NCI-H187 (cell line): ENCODE measurements at places on chromosomes 11 and 22.
A peak's percentile ranks its signal among the peaks of the same experiment; 100 is the strongest.

GRCh38 chr22:35204807-35205775, 52.2 kb upstream of the HMGXB4 start:
- DNase-seq, result no peak

DNA sequence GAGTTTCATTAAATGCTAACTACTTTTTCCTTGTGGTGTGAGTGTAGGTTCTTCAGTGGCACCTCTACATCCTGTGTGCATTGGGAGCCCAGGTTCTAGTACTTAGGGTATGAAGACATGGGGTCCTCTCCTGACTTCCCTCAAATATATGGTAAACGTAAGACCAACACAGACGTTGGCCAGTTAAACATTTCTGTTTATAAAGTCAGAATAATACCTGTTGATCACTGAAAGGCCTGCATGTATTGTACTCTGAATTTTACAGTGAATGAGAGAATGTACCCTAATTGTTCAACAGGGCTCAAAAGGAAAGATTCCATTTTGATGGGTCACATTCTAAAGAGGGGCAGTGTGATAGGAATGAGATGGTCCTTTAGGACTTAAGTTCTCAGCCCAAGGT, 3.2 kb downstream of the RPL27A start:
- DNase-seq, result no peak

DNA sequence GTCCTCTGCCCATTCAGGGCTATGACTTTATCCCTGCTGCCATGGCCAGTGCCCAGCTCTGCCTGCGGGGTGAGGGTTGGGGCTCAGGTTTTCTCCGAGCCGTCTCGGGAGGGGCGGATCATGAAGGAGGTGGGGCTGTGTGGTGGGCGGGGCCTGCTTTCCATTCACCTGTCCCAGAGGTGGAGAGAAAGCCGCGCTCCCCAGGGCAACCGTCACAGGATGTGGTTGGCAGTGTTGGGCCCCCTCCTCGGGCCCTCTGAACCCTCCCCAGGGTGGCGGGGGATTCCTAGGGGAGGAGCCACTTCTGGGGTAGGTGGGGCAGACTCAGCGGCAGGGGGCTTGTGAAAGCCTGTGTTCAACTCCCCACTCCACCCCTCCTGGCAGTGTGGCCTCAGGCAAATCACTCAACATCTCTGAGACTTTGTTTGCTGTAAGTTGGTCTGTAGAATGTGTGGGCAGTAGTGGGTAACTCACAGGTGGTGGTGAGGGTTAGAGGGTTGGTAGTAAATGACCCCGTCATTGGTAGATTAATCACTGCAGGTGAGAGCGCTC, 50.3 kb downstream of the CD6 start:
- DNase-seq, result peak; percentile 32

GRCh38 chr11:110121204-110121603, 28.0 kb downstream of the ZC3H12C start:
- DNase-seq, result no peak

- no peak for DNase-seq
These were observed 16.1 kb downstream of the TREH start for GRCh38 chr11:118663381-118663780.

DNA sequence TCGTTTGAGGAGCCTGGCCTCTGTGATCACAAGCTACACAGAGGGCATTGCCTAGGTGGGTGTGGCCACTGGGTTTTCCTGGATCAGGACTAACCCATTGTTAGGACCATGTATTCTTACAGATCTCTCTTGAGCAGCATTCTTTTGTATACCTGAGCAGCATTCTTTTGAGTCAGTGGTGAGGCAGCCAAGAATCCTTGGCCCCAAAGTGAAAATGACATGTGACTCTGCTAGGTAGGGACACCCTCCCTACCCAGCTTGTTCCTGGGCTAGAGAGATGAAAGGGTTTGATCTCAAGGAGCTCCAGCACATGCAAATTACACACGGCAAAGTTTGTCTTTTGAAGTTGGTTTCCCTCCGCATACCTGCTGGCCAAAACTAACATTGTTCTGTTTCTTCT, 55.0 kb upstream of the HORMAD2 start:
- DNase-seq, result no peak

DNA sequence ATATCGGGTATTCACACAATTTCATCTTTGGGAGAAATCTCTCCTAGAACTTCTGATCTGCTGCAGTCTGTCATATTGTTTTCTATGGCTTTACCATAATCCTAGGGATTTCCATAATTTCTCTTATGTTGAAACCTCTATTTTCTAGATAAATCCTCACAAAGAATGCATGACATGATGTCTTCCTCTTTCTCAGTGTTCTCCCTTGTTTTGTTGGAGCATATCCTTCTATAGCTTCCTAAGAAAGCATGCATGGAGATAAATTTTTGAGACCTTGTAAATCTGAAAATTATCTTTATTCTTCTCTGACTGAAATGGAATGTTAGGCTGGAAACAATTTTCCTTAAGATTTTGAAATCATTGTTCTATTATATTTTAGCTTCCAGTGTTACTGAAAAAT, 115.5 kb downstream of the WNT11 start:
- DNase-seq, result no peak

- DNase-seq, result no peak
These were observed 1321.7 kb downstream of the TBC1D22A start for GRCh38 chr22:48084041-48084728.

- DNase-seq, result no peak
These were observed 144.1 kb downstream of the NOX4 start for GRCh38 chr11:89347071-89347470.

DNA sequence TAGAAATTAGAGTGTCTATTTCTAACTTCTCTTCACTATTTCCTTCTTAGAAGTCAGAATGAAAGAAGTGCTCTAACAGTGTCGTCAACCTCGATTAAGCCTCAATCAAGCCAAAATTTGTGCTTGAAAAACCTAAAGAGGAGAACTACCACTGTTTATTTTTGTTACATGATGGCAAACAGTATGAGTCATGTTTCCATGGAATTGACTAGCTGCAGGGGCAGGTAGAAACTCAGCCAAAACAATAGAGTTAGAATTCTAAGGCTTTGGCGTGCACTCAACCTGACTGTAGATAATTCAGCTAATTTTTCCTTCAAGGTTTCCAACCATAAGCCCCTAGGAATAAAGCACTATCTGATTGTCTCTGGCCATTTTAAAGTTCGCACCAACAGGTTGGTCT, 415.9 kb downstream of the ETS1 start:
- DNase-seq, result no peak

DNA sequence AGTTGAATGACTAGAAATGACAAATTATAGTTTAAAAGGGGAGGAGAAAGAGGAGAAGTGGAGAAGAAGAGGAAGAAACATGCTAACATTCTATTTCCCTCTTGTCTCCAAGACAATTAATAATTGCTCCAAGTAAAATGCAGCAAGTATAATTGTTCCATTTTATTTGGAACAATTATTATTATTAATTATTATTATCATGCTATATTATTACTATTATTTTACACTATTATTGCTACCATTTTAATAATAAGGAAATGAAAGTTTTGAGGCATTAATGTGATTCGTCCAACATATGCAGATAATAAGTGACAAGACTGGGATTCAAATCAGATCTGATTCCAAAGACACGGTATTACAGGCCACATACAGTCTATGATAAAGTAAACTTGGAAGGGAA, 293.6 kb upstream of the ZC3H12C start:
- no peak for DNase-seq
